B cell (primary cell): ENCODE measurements at places on chromosomes 3 and 15.

DNA sequence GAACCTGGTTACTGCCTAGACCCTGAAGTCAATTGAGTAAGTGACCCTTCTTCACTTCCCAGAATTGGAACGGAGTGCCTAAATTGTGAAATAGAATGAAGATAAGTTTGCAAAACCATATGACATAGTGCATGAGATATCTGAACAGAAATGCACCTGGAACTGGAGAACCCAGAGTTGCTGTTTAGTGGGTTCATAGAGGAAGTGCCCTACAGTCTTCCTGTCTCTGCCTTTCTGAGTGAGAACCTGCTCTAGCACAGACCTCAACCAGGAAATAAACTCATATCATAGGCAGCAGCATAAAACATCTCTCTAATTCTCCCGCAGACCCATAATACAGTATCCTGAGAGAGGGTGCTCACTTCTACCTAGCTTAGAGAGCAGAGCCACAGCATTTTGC, 82.9 kb downstream of the EOMES start:
- no peaks in the 10 kb centered on the region for H3K36me3 ChIP-seq
- no peak overlapping the region for H3K4me3 ChIP-seq
- no peaks in the 10 kb centered on the region for H3K27me3 ChIP-seq
- H3K4me1 ChIP-seq: peaks cover 9% of the 10 kb centered on the region
- DNase-seq: peak; percentile 34

DNA sequence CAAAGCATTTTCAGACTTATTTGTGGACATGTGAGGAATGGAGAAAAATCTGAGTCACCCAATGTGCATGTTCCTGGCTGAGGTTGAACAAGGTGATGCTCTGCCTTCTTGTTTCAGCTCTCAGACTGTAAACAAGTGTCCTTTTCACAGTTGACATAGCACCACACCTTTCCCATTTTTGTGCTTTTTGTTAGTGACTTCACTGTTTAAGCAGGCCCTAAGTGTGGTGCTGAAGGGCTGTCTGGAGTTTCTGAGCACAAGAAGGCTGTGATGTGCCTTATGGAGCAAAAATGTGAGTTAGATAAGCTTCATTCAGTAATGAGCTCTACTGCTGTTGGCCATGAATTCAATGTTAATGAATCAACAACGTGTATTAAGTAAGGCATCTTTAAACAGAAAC, 20.4 kb downstream of the ABI3BP start:
- H3K4me1 ChIP-seq: no peaks in the 10 kb centered on the region
- no peak overlapping the region for H3K4me3 ChIP-seq
- H3K36me3 ChIP-seq: no peaks in the 10 kb centered on the region
- H3K27me3 ChIP-seq: no peaks in the 10 kb centered on the region
- no peak overlapping the region for H3K27ac ChIP-seq

DNA sequence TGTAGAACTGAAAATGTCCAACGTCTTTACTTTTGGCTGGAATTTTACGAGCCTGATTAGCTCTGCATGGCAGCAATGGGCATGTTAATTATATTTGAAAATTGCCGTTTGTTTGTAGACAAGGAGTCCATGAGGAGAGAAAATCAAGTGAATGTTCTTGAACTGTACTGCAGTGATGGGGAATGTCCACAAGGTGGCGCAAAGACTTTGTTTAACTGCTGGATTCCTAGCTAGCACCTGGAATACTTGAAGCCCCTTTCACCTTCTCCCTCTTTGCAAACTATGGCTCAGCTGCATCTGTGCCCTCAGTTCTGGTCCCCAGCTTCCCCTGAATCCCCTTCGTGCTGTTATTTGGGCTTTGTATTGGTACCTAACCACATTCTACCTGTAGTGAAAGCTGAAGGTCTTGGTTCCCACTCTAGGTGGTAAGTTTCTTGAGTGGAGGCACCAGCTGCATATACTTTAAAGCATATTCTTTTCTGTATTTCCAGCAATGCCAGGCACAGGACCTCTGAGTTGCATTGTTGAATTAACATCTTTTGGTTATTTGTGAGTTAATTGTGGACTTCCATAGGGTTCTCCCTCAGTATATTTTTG, 25.3 kb downstream of the EXOG start:
- H3K27me3 ChIP-seq: no peaks in the 10 kb centered on the region
- peaks cover 7% of the 10 kb centered on the region for H3K4me1 ChIP-seq
- H3K4me3 ChIP-seq: no peak overlapping the region

DNA sequence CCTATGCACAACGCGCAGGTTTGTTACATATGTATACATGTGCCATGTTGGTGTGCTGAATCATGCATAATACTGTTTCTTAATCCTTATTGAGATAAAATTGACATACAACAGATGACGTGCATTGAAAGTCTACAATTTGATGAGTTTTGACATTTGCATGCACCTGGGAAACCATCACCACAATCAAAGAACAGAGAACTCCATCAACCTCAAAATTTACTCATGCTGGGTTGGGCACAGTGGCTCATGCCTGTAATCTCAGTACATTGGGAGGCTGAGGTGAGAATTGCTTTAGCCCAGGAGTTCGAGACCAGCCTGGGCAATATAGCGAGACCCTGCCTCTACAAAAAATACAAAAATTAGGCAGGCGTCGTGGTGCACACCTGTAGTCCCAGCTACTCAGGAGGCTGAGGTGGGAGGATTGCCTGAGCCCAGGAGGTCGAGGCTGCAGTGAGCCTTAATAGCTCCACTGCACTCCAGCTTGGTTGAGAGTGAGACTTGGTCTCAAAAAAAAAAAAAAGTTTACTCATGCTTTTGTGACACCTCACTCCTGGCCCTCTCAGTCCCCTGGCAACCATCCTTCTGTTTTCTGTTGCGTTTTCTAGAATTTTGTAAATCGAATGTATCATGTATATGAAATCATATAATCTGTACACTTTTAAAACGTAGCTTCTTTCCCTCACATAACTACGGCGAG, 56.6 kb downstream of the BHLHE40 start:
- no peak overlapping the region for H3K27ac ChIP-seq
- peak; percentile 55 for DNase-seq
- no peak overlapping the region for H3K4me3 ChIP-seq
- H3K4me1 ChIP-seq: peaks cover 28% of the 10 kb centered on the region
- no peaks in the 10 kb centered on the region for H3K36me3 ChIP-seq
- no peaks in the 10 kb centered on the region for H3K27me3 ChIP-seq

- H3K36me3 ChIP-seq: no peaks in the 10 kb centered on the region
- H3K27me3 ChIP-seq: no peaks in the 10 kb centered on the region
- no peak overlapping the region for H3K4me3 ChIP-seq
- H3K27ac ChIP-seq: no peak overlapping the region
Measured at GRCh38 chr3:197398286-197398878, 100.0 kb upstream of the DLG1 start.

- H3K27ac ChIP-seq: no peak overlapping the region
- H3K27me3 ChIP-seq: no peaks in the 10 kb centered on the region
- no peaks in the 10 kb centered on the region for H3K4me1 ChIP-seq
- no peaks in the 10 kb centered on the region for H3K36me3 ChIP-seq
- no peak overlapping the region for H3K4me3 ChIP-seq
Measured at GRCh38 chr3:2958551-2958950, 151.6 kb downstream of the IL5RA start.

DNA sequence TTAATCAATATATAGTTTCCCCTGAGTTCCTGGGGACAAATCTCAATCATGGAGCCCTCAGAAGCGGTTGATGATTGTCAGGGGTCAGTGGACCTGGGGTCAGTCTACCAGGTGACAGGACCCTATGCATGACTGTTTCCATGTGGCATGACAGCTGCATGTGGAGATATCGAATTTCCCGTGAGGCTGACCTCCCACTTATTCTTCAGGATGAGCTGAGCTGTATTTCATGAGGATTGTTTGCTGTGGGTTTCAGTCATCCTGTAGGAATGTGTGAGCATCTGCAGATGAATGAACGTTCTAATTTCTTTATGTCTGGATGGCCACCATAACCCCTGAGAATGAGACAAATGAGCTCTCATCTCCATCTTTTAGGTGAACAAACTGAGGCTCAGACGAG, 93.0 kb upstream of the HES1 start:
- peaks cover 22% of the 10 kb centered on the region for H3K4me1 ChIP-seq
- no peak overlapping the region for H3K27ac ChIP-seq
- no peaks in the 10 kb centered on the region for H3K27me3 ChIP-seq
- no peaks in the 10 kb centered on the region for H3K36me3 ChIP-seq
- no peak for DNase-seq

DNA sequence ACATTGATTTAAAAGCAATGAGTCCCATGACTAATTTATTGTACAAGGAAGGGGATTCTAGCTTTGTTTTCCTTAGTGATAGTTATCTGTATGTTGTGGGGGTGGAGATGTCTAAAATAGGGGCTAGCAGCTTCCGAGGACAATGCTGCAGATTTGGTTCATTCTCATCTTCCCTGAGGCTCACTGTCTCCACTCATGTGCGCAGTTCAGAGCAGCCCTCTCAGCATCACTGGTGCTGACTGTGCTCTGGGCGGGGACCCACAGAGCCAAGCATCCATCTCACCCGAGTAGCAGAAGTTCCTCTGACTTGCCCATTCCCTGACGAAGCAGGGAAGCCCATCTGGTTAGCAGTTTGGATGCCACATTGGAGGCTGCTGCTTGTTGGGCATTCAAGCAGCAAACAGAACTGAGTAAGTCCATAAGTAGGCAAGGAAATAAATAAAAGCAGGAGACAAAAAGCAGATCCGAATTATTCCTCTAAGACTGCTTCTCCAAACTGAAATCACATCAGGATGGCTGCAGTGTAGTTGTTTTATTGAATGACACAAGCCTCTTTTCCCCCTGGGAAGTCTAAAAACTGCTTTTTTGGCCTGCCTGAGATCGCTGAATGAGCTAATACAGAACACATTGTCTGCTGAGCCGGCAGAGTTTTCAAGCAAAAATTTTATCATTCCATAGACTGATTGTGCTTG, 27.5 kb downstream of the RARB start:
- no peaks in the 10 kb centered on the region for H3K36me3 ChIP-seq
- DNase-seq: no peak
- no peak overlapping the region for H3K27ac ChIP-seq
- no peaks in the 10 kb centered on the region for H3K4me1 ChIP-seq

DNA sequence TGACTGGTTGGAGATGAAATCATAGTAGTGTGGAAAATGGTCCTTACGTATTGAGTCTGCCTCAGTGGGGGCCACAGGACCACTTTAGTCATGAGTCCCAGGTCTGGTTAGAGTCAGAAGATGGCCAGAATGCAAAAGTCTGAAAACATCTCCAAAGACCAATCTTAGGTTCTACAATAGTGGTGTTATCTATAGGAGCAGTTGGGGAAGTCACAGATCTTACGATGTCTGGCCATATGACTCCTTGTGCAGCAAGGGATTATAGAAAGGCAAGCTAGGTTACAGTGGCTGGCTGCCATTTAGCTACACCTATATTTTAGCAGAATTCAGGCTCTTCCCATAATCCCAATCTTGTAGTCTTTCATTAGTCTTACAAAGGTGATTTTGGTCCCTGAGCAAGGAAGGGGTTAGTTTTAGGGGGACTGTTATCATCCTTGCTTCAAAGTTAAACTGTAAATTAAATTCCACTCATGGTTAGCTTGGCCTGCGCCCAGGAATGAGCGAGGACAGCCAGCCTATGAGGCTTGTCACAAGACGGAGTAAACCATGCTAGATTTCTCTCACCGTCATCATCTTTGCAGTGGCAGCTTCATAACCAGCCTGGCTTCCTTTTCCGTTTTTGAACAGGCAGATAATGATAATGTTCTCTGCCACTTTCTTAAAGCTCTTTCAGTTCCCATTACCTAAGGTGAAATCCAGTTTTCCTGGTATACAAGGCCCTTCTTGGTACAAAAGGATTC, 134.1 kb downstream of the VPS8 start:
- H3K4me1 ChIP-seq: no peaks in the 10 kb centered on the region
- H3K27ac ChIP-seq: no peak overlapping the region
- no peak overlapping the region for H3K4me3 ChIP-seq
- no peak for DNase-seq

- no peak for DNase-seq
- H3K27ac ChIP-seq: no peak overlapping the region
- no peak overlapping the region for H3K4me3 ChIP-seq
- no peaks in the 10 kb centered on the region for H3K27me3 ChIP-seq
- H3K36me3 ChIP-seq: no peaks in the 10 kb centered on the region
Measured at GRCh38 chr3:78741066-78741645, 1026.6 kb downstream of the ROBO1 start.

- H3K4me1 ChIP-seq: no peaks in the 10 kb centered on the region
- peak; percentile 22 for DNase-seq
- H3K27me3 ChIP-seq: no peaks in the 10 kb centered on the region
- H3K27ac ChIP-seq: no peak overlapping the region
Measured at GRCh38 chr15:81111510-81112470, 22.3 kb upstream of the CFAP161 start.

DNA sequence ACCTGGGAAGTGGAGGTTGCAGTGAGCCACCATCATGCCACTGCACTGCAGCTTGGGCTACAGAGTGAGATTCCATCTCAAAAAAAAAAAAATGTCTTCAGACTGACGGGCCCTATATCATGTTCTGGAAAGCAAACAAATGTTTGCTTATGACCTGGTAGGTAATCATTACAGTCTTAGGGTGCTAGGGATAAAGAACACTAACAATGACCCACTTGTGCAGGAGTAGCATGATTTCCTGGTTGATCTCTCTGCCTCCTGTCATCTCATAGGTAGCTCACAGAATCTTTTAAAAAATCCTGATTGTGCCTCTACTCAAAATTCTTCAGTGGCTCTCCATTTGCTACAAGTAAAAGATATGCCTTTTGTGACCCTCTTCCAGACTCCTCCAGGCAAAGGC, 74.5 kb upstream of the TSPAN3 start:
- no peaks in the 10 kb centered on the region for H3K27me3 ChIP-seq
- no peak overlapping the region for H3K4me3 ChIP-seq
- no peak for DNase-seq
- H3K4me1 ChIP-seq: no peaks in the 10 kb centered on the region

GRCh38 chr3:159860269-159861116, 128.1 kb upstream of the IL12A start:
- H3K27me3 ChIP-seq: no peaks in the 10 kb centered on the region
- H3K27ac ChIP-seq: no peak overlapping the region
- peaks cover 29% of the 10 kb centered on the region for H3K4me1 ChIP-seq
- H3K36me3 ChIP-seq: no peaks in the 10 kb centered on the region

GRCh38 chr3:182787302-182788036, 5.8 kb upstream of the ATP11B start:
- H3K27me3 ChIP-seq: no peaks in the 10 kb centered on the region
- peaks cover 19% of the 10 kb centered on the region for H3K4me1 ChIP-seq
- DNase-seq: no peak
- no peak overlapping the region for H3K4me3 ChIP-seq
- no peak overlapping the region for H3K27ac ChIP-seq
- H3K36me3 ChIP-seq: no peaks in the 10 kb centered on the region

- H3K4me1 ChIP-seq: peaks cover 8% of the 10 kb centered on the region
- DNase-seq: no peak
- H3K4me3 ChIP-seq: no peak overlapping the region
- no peak overlapping the region for H3K27ac ChIP-seq
Measured at GRCh38 chr3:10521772-10522441, 16.5 kb upstream of the ATP2B2 start.

GRCh38 chr3:16596352-16597032, 8.7 kb downstream of the DAZL start:
- H3K27ac ChIP-seq: no peak overlapping the region
- H3K27me3 ChIP-seq: no peaks in the 10 kb centered on the region
- no peak for DNase-seq
- no peaks in the 10 kb centered on the region for H3K36me3 ChIP-seq
